ENCODE measurements at places on chromosomes 1 and 21. TPM values are rescaled to one million over a fixed set of nuclear protein-coding genes. Genes with fewer than 3 reads are reported as not detected.

Gene TSPAN2
- 39.7 TPM for total RNA-seq

Gene CDC42BPA
- total RNA-seq = 89.2 TPM

Gene FABP3
- not detected for total RNA-seq

Gene PRELP
- total RNA-seq = 1.1 TPM

Gene C8A
- total RNA-seq = not detected

Gene MARK1
- 3.9 TPM for total RNA-seq

Gene CACNA1S
- total RNA-seq = not detected

Gene GPR52
- not detected for total RNA-seq

Gene KRTAP12-2
- total RNA-seq = not detected

Gene ENSA
- 349 TPM for total RNA-seq
